SK-MEL-5 (cell line): ENCODE measurements at places on chromosomes 5 and 9.

GRCh38 chr9:129607027-129607387 lies 13.9 kb downstream of the C9orf50 start:
- no peak for DNase-seq

- DNase-seq, result no peak
Observed at GRCh38 chr5:61701877-61702602, 370.0 kb downstream of the ZSWIM6 start.

DNA sequence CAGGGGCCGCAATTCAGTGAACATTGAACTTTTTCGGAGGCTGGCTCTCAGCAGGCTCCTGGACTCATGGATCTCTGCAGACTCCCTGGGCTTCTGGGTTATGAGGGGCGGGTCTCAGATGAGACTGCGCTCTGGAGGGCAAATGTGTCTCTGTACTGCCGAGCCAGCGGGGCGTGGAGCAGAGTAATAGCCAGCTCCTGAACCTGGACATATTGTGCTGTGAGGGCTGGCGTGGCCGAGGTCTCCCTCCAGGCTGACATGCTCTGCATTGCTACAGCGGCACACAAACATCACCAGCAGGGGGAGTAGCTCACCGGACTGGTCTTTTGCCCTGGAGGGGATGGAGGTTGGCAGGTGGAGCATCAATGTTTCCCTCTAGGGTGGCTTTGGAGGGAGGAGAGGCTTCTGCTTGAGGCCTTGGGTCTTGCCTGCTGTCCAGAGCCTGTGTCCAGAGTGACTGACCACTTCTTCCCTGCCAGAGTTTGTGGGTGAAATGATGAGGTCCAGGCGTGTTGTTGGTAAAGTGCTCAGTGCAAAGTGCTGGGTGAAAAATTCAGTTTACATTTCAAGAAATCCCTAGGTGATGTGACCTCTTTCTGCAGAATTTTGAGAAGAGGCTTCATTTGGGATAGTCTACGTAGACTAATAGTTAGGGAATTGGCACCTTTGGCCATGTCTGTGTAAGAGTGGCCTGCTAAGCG lies 10.9 kb upstream of the GADD45G start:
- DNase-seq, result peak; percentile 74

DNA sequence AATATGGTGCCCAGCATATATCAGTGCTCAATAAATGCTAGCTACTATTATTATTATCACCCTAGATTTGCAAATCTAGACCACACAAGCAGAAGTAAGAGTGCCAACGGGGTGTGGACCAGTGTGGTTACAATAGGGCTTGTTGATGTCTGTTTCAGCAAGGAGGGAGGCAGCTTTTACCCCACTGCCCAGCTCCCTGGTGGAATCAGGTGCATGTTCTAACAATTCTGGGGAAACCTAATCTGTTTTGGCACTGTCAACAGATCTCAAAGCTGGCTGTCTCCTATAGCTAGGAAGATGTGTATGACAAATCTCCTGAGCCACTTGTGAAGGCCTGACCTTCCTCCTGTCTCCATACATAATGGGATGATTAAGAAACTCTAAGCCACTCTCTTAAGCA lies 5.7 kb downstream of the TGFBI start:
- no peak for DNase-seq

- no peak for DNase-seq
Observed at GRCh38 chr9:121990600-121991306, 102.4 kb downstream of the TTLL11 start.

DNA sequence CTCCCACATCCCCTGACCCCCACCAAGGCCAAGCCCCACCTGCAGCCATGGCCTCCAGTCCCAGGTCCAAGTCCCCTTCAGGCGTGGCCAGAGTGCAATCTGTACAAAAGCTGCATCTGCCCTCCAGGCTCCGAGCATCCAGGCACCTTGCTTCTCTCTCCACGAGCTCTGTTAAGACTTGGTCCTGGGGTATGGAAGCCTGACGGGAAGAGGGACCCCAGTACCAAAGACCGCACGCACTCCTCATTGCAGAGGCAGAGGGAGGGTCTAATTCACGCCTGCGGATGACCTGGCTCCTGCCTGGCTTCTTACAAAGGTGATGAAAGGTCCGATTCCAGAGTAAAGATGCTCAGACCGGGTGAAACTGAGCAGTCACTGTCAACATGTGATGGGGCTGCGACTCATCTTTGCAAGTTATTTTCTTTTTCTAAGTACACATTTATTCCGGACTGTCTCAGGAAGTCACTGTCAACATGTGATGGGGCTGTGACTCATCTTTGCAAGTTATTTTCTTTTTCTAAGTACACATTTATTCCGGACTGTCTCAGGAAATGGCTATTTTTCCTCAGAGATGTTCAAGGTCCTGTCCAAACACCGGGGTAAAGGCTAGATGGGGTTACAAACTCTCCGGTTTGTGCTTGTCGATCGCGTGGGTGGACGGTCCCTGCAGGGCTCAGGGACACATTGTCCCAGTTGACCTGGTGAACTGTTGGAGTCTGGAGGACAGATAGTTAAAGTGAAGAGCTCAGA lies 252.0 kb upstream of the IRX4 start:
- DNase-seq, result no peak

- DNase-seq, result peak; percentile 65
Observed at GRCh38 chr9:133726401-133727276, 11.5 kb downstream of the SARDH start.

GRCh38 chr9:72384710-72385485 lies 19.9 kb upstream of the ZFAND5 start:
- peak; percentile 70 for DNase-seq

- no peak for DNase-seq
Observed at GRCh38 chr5:38403877-38404635, 145.7 kb downstream of the EGFLAM start.

GRCh38 chr5:122415030-122415800 lies 103.2 kb downstream of the SNCAIP start:
- peak; percentile 70 for DNase-seq

GRCh38 chr5:15786884-15787283 lies 286.9 kb downstream of the FBXL7 start:
- no peak for DNase-seq

DNA sequence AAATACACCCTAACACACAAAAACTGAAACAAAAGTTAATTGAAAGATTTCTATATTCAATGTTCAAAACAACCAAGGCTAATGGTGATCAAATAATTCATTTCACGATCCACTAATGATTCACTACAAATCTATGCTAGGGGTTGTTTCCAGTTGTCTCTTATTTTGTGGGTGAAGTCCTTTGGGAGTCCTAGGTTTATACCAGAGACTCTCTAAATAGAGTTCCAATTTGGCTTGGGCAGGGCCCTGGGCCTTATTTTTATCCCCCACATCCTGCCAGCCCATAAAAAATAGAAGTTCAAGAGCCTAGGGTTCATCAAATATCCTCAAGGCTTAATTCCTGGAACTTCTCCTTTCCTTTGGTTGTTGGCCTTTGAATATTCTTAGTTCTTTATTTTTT lies 26.1 kb downstream of the SREK1IP1 start:
- DNase-seq, result no peak

GRCh38 chr5:175686396-175686795 lies 28.5 kb downstream of the HRH2 start:
- DNase-seq, result no peak

GRCh38 chr5:107651325-107651724 lies 19.4 kb downstream of the EFNA5 start:
- DNase-seq, result no peak

GRCh38 chr5:113162208-113162607 lies 185.6 kb downstream of the DCP2 start:
- no peak for DNase-seq

- no peak for DNase-seq
Observed at GRCh38 chr5:77294185-77294584, 83.7 kb downstream of the PDE8B start.

DNA sequence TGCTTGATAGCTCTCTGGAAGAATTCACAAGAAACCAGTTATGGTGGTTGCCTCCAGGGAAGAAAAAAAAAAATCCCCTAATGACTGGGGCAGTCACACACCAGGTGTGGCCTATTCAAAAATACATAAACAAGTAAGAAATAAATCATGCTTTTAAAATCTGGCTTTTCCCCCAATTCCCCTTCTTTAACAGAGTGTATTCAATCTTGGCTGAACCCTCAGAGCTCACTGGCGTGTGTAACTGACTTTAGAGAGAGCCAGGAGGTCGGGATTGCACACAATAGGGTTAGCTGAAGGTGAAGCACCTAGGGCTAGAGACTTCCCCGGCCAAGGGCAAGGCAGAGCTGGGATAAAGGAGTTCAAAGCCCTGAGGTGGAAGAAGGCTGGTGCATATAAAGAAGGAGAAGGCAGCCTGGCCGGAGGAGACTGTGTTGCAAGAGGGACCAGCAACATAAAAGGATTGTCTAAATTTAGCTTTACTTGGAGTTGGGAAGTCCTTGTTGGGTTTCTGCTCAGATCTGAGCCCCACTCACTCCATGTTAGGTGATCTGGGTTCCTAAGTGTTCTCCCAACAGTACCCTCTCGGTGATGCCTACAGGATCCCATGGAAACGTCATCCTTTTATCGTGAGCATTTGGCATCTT lies 19.7 kb downstream of the FNBP1 start:
- DNase-seq, result no peak

DNA sequence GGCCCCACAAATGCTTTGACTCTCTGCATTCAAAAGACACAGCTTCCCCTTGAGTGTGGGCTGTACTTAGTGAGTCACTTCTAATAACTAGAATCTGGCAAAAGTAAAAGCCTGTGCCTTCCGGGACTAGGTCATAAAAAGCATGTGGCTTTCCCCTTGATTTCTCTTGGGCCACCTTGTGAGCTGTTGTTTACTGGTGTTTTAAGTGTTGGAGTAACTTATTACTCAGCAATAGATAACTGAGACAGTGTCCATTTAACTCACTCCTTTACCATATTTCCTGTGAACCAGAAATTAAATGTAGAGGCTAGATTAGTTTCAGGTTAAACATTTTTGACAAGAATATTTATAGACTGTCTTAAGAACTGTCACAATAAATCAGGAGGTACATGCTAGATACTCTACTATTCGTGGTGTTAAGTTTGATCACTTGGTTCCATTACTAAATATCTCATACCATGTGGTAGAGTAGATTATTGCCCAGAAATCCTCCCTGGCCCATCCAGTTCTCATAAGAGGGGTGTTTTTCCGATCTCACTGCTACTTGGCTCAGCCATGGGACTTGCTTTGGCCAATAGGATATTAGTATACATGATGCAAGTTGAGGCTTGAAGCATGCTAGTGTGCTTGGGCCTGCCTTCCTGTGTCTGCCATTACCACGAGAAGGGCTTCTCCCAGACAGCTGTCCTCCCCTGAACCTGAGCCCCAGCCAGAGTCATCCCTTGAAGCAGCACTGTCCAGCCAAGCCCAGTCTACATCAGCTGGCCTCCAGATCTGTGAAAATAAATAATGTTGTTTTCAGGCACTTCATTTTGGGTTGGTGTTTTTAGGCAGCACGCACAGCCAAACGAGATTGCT lies 10.4 kb upstream of the CMBL start:
- no peak for DNase-seq

DNA sequence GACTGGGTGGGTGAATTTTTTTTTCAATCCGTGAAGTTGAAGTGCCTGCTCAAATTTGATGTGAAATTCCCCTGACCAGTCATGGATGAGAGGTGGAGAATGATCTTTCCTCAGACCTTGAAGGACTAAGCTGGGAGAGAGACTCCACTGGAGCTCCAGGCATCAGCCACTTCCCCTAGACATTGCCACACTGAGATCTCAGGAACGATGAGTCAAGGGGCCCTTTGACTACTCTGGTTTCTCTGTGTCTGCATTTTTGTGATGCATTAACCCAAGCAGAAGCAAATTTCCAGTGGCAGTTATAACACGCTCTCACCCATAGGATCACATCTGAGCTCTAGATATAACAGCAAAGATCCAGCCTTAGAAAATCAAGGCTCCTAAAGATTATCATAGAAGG lies 171.2 kb upstream of the KIF2A start:
- DNase-seq, result no peak

DNA sequence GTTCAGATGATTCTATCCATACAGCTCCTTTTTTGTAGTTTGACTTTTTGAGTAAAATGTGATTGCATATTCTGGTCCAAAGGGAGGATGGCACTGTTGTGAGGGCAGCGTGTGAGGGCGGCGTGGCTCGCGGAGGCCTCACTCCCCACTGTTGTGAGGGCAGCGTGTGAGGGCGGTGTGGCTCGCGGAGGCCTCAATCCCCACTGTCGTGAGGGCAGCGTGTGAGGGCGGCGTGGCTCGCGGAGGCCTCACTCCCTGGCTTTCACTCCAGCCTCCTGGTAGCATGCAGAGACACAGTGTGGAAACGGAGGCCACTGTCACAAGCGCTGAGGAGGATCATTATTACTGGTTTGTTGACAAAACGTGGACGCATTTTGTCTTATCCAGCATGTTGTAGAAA lies 79.0 kb downstream of the EHMT1 start:
- DNase-seq, result no peak

DNA sequence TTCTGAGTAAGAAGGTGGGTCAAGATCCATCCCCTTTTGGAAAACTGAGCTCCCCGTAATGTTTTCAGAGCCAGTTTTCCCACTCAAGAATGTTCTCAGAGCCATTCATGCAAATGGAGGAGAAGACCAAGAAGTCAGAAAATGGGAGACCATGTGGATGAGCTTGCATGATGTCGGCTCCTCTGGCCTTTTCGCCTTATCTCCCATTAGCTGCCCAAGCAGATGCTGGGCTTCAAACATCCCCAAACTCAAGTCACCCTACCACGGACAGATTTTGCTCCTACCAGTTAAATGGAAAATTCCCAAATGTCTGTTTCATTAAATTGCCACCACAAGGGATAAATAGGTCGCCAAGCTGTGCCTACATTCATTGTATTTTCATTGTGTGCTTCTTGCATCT lies 161.4 kb downstream of the ICE1 start:
- DNase-seq, result no peak

DNA sequence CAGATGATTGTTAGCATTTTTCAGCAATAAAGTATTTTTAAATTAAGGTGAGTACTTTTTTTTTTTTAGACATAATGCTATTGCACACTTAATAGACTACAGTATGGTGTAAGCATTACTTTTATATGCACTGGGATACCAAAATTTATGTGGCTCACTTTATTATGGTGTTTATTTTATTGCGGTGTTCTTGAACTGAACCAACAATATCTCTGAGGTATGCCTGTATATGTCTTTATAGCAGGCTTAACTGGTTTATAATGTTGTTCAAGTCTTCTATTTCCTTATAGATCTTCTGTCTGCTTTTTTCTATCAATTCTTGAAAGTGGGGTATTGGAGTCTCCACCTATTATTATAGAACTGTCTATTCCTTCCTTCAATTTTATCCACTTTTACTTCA lies 18.0 kb downstream of the ZBTB43 start:
- no peak for DNase-seq

DNA sequence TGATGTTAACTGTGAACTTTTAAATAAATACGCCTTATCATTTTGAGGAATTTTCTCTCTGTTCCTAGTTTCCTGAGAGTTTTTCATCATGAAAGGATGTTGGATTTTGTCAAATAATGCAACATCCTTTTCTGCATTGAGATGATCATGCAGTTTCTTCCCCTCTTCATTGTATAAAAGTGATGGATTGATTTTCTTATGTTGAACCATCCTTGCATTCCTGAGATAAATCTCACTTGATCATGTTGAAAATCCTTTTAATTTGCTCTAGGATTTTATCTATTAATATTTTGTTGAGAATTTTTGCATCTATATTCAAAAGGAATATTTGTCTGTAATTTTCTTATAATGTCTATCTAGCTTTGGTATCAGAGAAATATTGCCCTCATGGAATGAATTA lies 13.3 kb downstream of the FOXE1 start:
- DNase-seq, result no peak

- no peak for DNase-seq
Observed at GRCh38 chr5:435156-435790, 7.7 kb upstream of the EXOC3 start.
